ENCODE measurements at places on chromosomes 3 and 15. TPM values are rescaled to one million over a fixed set of nuclear protein-coding genes. Genes with fewer than 3 reads are reported as not detected.

The RBP2 gene
- 0.78 TPM for total RNA-seq

DNA sequence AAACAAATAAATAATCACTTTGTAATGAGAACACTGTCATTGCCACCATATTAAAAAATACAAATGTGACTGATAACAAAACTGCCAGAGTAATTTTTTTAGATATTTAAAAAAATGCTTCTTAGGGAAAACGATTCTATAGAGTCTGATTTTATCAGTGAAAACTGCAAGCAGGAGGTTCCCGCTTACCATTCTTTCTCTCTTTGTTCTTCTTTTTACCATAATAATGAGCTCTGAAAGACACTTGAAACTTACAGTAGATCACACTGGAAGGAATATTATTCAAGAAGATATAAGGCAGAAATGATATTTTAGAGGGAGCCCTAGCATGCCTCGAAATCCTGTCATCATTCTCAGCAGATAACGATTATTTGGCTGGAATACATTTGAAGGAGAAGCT is 701.3 kb downstream of the ROBO1 start:
- no peak for DNase-seq

DNA sequence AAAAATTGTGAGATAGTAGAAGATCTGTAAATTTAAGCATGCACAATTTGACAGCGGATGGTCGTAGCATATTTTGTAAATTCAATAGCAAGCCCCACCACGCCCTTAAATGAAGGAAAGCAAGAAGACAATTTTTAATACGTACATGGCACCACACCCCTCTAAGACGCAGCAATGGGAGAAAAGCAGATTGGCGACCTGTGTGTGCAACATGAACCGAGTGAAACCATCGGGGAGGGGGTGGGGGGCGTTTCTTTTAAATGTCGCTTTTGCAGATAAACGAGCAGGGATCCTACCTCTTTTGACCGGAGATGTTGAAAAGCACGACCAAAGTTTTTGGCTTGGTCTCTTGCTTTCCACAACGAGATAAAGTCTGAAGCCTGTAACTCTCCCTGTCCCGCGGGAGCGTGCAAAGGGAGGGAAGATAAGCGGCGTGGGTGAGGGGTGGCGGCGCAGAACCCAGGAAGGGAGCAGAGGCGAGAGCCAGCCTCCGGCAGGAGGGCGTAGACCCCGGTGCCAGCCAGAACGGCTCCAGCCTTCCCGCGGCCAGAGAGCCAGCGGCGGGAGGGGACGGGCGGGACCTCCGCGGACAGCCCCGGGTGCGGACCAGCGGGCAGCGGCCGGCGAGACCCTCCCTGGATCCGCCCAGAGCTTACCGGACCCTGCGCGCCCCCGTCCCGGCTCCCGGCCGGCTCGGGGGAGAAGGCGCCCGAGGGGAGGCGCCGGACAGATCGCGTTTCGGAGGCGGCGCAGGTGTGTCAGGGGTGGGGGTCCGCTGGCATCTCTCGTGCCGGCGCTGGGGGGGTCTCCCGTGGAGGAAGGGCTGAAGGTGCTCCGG is at the start of gene CHL1:
TSS of gene CHL1 (plus strand) at position 453 of the 838 bp plus-strand sequence. CDS start 123,014 bp downstream, outside the sequence.
- no peak for DNase-seq

- no peak for DNase-seq
These were observed 42.2 kb upstream of the PPARG start for GRCh38 chr3:12246497-12247163.

GRCh38 chr3:182508919-182509711 is 284.2 kb upstream of the ATP11B start:
- no peak for DNase-seq

- no peak for DNase-seq
These were observed 30.4 kb downstream of the SPRED1 start for GRCh38 chr15:38283010-38283409.

Data from myocyte (in vitro differentiated cells).